ENCODE measurements at places on chromosomes 5 and 9.

GRCh38 chr9:14066831-14067230 lies 247.1 kb downstream of the NFIB start:
- DNase-seq, result no peak

DNA sequence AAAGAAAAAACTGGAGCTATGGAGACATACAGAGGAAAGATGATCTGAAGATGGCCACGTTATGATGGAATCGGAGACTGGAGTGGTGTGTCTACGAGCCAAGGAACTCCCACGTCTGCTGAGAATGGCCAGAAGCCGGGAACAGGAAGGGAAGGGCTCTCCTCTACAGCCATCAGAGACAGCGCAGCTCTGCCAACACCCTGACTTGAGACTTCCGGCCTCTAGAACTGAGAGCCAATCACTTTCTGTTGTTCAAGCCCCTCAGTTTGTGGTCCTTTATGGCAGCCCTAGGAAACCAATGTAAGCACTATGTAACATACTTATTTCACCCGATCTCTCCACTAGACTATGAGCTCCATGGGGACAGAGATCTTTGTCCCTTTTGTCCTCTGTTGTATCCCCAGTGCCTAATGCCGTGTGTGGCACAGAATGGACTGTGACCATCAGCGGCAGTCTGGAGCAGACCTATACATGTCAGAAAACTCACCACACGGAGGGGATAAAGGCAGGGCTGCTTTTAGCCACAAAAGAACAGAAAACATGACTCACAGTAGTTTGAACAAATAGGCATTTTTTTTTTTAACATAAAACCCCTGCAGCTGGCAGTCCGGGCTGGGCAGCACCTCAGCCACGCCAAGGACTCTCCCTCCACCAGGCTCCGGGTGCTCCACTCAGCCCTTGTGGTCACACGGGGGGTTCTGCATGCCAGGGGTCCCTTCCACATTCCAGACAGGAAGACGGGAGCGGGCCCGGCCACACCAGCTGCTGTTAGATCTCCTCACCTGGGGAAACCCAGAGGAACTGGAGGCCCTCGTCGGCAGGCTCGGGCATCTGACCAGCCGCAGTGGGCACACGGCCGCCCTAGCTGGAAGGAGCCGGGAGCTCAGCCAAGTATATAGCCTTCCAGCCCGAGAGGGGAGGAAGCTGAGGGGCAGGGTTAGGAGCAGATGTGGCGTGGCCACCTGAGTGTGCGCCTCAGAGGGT lies 16.1 kb upstream of the MXD3 start:
- no peak for DNase-seq

- no peak for DNase-seq
Observed at GRCh38 chr5:60417500-60418181, 282.3 kb downstream of the DEPDC1B start.

- no peak for DNase-seq
Observed at GRCh38 chr9:133609311-133610098, at the start of gene FAM163B. Gene FAM163B, minus strand, starts transcription at chr9:133609389. Its CDS starts 29,166 bp downstream, at chr9:133580223.

GRCh38 chr9:95399261-95399660 lies 81.8 kb upstream of the FANCC start:
- DNase-seq, result no peak

GRCh38 chr5:155222393-155222792 lies 208.8 kb downstream of the KIF4B start:
- DNase-seq, result no peak

DNA sequence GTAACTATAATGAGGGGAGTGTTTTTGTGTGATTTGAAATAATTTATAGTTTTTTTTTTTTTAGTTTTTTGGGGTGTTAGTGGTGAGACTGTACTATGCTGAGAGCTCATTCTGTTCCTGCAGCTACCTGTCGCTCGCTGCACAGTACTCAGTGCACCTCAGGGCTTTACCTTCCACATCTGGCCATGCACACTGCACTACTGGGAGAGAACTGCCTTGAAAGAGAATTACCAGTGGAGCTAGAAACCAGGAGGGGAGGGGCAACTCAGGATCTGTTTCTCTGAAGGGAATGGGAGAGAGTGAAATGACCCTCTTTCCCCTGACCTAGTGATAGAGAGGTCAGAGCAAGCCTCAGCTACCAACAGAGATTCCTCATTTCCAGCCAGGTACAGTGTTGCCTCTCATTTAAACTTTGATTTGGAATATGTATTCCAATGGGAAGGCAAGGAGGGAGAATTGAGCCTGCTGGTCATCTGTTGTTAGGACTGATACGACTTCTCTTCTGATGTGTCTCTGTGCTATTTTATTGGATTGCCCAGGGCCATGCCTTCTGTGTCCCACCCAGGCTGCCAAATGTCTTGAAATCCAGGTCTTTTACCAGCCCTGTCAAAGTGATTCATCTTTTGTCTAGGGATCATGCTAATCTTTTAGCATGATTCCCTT lies 8.9 kb downstream of the ATG10 start:
- no peak for DNase-seq
